ENCODE measurements at places on chromosomes 16 and 17. TPM values are rescaled to one million over a fixed set of nuclear protein-coding genes. Genes with fewer than 3 reads are reported as not detected.

Gene C16orf92
- not detected for polyA plus RNA-seq

Gene HS3ST2
- not detected for polyA plus RNA-seq

Gene DRC7
- polyA plus RNA-seq = not detected

Gene ASB16
- polyA plus RNA-seq = not detected

Gene SCNN1G
- polyA plus RNA-seq = not detected

Gene TRIM72
- not detected for polyA plus RNA-seq

Gene ZPBP2
- 0.84 TPM for polyA plus RNA-seq

Gene CSNK1D
- polyA plus RNA-seq = 78.3 TPM

Gene P2RX1
- 2.4 TPM for polyA plus RNA-seq

Gene KRTAP4-12
- polyA plus RNA-seq = not detected

Gene HID1
- polyA plus RNA-seq = 1.2 TPM

Gene TBC1D3
- not detected for polyA plus RNA-seq

Data from IgD-negative memory B cell (primary cell).